ENCODE measurements at places on chromosomes 12 and 14.

GRCh38 chr14:88683119-88683518, 109.6 kb downstream of the EML5 start:
- DNase-seq, result no peak

DNA sequence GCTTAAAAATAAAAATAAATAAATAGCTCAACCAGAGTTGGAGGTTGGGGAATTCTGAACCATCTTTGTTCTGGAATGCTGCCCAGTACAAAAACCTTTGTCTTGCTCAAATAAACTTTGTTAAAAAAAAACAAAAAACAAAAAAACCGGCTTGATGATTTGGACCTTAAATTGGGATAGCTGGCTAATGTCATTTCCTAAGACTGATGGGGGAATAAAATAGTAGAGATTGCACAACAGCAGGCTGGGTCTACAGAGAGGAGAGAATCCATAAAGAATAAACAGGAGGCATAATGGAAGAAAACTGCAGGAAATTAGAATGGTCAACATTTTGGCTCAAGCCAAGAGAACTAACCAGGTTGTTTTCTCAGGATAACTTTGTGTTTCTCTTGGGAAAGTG, 370.9 kb downstream of the AEBP2 start:
- DNase-seq, result no peak

DNA sequence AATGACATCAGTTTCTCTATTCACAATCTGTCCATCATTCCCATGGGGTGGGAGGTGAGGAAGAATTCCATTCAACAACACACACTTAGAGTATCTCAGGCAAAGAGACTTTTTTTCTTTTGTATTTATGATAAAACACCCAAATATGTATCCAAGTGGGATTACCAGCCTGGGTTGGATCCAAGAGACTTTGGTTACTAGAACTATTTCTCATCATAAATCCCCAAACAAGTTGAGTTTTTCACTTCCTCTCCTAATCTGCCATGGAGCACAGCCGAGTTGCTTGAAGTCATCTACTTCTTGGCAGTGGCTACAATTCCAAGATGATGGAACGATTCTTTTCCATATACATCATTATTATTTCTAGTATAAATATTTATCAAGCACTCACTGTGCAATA, 209.2 kb upstream of the HMGA2 start:
- DNase-seq, result no peak

- peak; percentile 53 for DNase-seq
These were observed 199.3 kb downstream of the ITPR2 start for GRCh38 chr12:26633591-26634210.

DNA sequence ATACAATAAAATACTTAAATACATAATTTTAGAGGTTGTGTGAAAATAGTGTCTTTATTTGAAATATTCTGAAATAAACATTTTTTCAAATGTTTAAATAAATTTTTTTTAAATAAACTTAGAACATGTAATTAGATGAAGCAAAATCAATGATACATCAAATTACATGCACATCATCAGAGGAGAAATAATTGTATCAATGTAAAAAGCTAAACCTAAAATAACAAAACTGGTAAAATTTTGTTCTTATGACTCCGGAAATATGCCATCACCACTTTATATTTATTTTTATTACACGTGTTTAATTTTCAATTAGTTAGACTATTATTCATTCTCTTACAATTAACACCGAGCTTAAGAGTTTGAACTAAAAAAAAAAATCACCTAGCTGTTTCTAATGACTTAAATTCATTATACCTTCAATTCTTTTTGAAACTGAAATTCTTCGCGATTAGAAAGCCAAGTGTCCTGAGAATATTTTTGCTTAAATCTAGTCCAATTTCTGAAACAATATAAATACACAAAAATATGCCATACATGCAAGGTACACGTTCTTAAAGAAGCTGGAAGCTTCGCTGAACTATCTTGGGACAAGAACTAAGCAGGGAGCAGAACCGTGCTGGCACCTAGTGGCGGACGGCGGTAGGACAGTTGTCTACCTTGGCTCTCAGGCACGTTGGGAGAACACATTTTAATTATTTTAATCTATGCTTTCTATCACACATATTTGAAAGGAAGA, 230.5 kb downstream of the SLC25A21 start:
- peak; percentile 67 for DNase-seq

DNA sequence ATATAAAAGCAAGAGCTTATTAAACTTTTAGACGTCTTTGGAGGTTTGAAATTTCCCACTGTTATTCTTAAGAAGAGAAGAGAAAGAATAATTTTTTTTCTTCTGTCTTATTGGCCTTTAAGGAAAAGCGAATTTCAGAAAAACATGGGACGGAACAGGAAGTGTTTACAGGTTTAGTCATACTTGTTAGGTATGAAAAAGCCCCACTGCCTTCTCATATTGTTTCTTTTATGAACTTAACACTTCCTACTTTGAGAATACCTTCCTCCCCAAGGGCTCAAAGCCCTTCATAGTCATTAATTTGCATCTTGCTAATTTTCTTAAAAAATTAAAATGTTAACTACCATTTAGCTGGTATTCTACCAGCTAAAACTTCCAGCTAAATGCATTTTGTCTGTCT, 82.0 kb downstream of the ETV6 start:
- DNase-seq, result no peak

DNA sequence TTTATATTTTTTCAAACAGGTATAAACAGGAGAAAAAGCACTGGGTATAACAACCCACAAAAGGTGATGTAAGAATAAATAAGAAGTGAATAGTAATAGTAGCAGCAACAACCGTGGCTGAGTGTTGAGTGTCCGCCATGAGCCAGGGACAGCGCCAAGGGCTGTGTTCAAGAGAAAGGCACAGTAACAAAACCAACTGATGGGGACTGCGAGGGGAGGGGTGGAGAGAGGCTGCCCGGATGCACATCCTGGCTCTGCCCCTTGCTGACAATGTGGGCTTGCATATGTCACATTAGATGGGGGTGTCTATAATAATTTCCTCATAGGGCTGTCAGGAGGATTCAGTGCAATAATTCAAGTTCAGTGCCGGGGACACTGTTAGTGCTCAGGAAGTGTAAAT, 912.4 kb downstream of the VRK1 start:
- no peak for DNase-seq

DNA sequence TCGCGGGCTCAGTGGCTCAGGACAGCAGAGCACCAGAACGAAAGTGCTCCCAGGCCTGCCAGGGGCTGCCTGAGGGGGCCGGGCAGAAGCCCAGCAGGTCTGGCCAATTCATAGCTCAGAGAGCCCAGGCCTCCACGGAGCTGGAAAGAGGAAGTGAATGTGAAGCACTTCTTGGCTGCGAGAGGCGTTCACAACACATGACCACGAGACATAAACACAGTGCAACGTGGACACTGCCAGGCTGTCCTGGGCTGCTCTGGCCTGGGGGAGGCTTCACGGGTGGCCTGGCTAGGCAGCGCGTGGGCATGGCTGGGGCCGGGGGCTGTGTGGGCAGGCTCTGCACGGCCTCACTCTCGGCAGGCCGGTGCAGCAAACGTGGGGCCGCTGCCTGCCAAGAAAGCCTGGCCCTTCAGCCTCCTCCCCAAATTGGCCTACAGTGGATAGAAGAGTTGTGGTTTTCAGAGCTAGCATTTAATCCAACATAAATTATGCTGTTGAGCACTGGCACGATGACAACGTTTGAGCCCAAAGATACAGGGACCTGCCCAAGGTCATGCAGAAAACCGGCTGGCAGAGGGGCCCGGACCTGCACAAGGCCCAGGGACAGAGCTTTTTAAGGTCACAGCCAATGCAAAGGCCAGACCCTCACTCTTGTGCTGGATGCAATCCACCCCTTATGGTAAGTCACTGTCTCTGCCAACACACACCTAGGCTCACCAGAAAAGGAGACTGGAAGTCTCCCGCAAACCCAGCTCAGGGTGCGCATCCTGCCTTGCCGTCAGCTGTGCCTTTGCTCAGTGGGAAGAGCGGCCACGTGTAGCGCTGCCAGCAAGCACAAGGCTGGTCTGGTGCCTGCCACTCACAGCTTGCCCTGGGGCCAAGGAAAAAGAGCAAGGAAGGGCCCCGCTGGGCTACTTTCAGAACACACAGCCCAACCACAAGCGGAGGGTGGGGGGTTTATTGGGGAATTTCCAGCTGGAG, 8.6 kb downstream of the SLC25A29 start:
- peak; percentile 59 for DNase-seq

- DNase-seq, result no peak
These were observed 24.7 kb downstream of the CLEC2D start for GRCh38 chr12:9694241-9694640.

- DNase-seq, result peak; percentile 31
These were observed 126.7 kb upstream of the CCDC196 start for GRCh38 chr14:66359500-66359899.

DNA sequence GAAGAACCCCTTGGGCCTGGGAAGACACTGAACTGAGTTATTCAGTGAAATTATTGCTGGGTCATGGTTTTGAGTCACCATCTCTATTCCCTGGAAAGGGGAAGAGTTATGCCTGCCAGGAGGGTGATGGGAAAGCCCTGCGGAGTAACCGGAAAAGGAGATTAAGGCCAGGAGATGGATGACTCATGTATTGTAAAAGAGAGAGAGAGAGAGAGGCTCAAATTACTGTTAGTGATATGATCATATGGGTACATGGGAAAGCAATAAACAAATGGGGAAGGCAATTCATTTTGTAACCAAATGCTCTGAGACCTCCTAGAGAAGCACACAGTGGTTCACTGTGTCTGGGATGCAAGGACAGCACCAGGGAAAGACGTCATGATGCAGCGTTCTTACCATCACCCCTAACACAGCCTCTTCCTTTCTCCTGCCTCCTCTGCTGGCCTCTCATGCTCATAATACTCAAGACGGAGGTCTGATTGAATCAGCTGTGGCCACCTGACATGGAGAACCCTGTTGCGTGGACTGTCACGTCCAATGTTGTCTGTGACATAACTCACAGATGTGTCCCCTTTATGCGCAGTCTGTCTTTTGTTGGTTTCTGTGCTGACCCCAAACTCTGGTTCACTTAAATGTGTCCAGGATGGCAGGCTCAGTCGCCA, 243.7 kb downstream of the TMEM132D start:
- peak; percentile 89 for DNase-seq

DNA sequence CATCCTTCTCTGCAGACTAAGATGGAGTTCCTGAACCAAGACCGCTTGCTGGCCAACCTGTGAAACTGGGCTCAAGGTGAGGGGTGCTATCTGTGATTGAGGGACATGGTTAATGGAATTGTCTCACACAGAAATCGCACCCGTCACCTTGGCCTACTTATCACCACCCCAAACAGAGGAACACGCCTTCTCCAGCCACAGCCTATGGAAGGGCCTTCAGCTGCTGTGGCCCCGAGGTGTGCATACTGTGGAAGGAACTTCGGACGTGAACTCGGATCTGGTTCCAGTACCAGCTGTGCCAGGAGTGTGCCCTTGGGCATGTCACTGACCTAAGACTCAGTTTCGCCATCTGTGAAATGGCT, 44.4 kb downstream of the EVL start:
- DNase-seq, result no peak

GRCh38 chr14:74038020-74038859, 19.1 kb downstream of the BBOF1 start:
- DNase-seq, result peak; percentile 38

- DNase-seq, result no peak
These were observed 56.2 kb downstream of the ACTN1 start for GRCh38 chr14:68922886-68923285.

- no peak for DNase-seq
These were observed 29.7 kb downstream of the NOS1 start for GRCh38 chr12:117331691-117332090.

DNA sequence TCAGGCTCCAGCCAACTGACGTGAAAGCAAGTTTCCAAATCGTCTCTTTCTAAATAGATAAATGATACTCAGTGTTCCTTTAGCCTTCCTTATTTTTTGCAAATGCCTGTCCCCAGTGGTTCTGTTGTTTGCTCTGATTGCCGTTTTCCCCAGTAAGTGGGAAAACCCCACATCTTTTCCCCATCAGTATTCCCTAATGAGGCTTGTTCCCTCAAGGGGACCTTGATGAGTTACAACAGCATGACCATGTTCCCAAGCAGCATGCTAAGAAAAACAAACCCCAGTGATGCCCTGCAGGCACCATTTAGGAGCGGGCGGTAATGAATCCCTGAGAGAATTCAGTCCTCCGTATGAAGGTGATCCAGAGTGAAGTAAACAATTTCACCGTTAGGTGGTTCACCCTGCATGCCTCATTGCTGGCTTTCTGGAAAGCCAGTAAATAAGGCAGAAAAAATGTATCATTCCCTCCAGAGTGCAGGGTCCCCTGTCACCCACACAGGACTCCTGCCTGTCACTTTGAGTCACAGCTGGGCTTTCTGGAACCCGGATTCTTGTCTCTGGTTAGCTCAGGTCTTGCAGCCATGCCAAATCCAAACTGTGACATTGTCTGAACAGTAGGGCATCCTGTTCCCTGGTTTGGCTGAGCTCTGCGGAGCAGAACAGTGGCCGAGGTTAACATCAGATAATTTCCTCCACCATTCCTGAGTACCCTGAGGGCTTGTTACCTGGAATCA, 222.6 kb downstream of the RGS6 start:
- DNase-seq, result no peak

GRCh38 chr12:34356233-34356987, 334.1 kb downstream of the ALG10 start:
- no peak for DNase-seq

DNA sequence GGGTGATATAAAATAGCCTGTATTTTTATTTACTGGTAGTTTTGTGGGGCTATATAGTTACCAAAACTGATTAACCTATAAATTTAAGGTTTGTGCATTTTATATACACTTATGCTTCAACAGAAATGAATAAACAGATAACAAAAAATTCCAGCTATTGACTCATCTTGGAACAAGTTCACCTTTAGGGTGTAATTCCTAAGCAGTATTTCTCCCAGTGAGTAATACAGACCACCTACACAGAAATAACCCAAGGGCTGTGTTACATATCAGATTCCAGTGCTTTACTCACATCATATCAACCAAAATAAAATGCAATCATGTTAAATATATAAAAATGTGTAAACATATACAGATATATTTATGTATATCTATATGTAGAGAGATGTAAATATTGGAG, 345.6 kb downstream of the ADAMTS20 start:
- DNase-seq, result no peak

DNA sequence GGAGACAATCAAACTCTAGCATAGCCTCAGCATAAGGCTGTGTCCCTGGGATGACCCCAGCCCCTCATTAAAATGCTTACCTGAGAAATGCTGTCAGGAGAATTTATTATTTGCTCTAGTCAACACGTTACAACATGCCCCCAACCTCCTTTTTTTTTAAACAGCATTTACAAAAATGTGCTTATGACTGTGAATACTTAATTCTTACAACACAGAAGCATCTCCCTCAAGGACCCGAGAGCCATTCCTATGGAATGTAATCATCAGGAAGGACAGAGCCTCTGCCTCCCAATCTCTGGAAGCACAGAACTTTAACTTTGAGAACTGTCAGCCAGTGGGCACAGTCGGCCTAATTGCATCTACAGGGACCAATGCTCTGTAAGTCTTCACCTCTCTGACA, 136.6 kb upstream of the OVCH1 start:
- no peak for DNase-seq

DNA sequence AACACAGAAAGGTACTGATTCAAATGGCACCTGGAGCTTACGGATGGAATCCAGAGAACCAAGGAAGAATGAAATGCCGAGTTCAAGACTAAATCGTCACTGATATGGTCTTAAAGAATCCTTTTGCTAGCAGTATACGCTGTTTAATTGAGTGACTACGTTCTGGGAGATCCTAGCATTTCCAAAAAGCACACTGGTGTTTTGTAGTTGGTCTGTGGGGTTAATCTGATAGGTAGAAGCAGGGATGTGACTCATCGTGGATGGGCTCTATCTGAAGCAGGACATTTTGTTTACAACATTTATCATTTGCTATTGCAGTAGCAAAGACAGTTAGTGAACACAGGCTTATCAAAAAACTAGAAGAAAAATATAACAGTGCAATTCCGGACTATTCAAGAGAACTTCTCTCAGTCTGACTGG, 169.2 kb upstream of the HMGA2 start:
- no peak for DNase-seq

All from H4 (cell line).